ENCODE measurements at places on chromosomes 5 and 9. TPM values are rescaled to one million over a fixed set of nuclear protein-coding genes. Genes with fewer than 3 reads are reported as not detected.

DNA sequence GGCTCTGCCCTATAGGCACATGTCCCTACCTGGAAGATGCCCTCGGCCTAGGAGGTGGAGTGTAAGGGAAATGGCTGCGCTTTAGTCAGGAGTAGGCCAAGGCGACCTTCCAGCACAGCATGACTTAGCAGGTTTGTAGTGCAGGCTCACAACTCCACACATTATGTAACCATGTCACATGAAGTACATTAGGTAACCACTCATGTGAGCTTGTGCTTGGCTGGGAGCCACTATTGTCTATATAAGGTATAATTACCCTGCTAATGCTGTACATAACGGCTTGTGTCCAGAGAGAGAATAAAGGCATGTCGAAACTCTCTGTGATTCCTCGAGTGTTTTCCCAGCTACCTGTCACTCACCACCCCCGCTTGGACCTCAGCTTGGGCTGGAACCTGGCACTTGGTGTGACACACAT is 74.9 kb downstream of the CAMK4 start:
- no peak overlapping the region for H3K27ac ChIP-seq
- peak; percentile 15 for DNase-seq

- H3K27me3 ChIP-seq, result no peaks in the 10 kb centered on the region
- DNase-seq, result no peak
- no peaks in the 10 kb centered on the region for H3K36me3 ChIP-seq
- H3K27ac ChIP-seq, result no peak overlapping the region
- peaks cover 54% of the 10 kb centered on the region for H3K4me1 ChIP-seq
- no peak overlapping the region for H3K4me3 ChIP-seq
These were observed 35.8 kb downstream of the PRKACG start for GRCh38 chr9:68978066-68978465.

GRCh38 chr9:83473488-83473971 is 64.7 kb downstream of the FRMD3 start:
- peak; percentile 46 for DNase-seq
- no peaks in the 10 kb centered on the region for H3K36me3 ChIP-seq
- H3K4me3 ChIP-seq, result no peak overlapping the region
- H3K27ac ChIP-seq, result no peak overlapping the region

The STPG3 gene
- total RNA-seq, result 0.95 TPM

The HMCN2 gene
- total RNA-seq, result 0.18 TPM

The SLC22A4 gene
- total RNA-seq, result 0.27 TPM

Measured in cardiac muscle cell (in vitro differentiated cells and primary cell).